ENCODE measurements at places on chromosomes 7 and 10. TPM values are rescaled to one million over a fixed set of nuclear protein-coding genes. Genes with fewer than 3 reads are reported as not detected.

MOGAT3 gene
- not detected for total RNA-seq

EPDR1 gene
- total RNA-seq = 31.3 TPM

RNF148 gene
- total RNA-seq = 1.2 TPM

OPTN gene
- total RNA-seq = 99.2 TPM

FXYD4 gene
- total RNA-seq = not detected

DNA sequence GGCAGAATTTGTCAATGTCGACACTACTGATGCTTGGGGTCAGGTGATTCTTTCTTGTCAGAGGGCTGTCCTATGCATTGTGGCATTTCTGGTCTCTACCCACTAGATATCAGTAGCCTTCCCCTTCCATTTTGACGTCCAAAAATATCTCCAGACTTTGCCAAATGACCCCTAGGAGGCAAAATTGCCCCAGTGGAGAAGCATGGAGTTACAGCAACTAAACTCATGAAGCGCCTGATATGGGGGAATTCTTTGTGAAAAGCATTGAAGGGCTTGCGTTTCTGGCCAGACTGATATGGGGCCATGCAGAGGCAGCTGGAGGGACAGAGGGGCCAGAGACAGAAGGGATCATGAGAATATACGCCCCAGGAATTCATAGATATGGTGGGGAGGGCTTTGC lies 43.6 kb downstream of the ADRB1 start:
- DNase-seq = no peak

DNA sequence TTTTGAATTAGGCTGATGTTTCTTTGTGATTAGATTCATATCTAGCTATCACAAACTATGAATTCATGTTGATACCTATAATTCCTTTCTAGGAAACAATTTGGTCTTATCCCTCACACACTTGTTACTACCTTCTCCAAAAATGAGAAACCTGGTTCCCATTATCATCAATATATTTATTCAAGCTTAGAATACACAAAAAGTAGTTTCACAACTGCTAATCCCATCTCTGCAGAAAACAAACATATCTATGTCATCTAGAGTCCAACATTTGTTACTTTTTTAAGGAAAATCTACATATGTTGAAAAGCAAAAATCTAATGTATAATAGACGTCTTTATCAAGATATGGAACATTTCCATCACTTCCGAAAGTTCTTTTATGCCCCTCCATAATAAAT lies 110.4 kb downstream of the MICU1 start:
- DNase-seq = no peak

GRCh38 chr7:149654588-149654987 lies 118.8 kb downstream of the ZNF467 start:
- DNase-seq = no peak

- DNase-seq = no peak
These were observed 47.6 kb upstream of the PPP1R3C start for GRCh38 chr10:91680487-91680886.

DNA sequence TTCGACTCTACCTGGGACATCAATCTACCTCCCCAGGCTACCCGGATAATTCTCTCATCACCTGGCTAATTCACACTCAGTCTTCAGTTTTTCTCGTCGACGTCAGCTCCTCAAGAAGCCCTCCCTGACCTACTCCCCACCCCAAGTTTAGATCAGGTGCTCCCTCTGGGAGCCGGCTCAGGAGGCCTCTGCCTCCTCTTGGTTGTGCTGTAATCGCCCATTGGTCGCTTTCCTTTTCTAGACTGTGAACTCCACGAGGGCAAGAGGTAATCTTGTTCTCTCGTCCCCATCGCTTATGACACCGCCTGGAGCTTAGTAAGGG lies 461 bp upstream of the WIPF3 start:
- DNase-seq = no peak

- DNase-seq = no peak
These were observed 160.8 kb upstream of the PODXL start for GRCh38 chr7:131717181-131717580.

GRCh38 chr7:21927693-21928092 lies 18.0 kb downstream of the CDCA7L start:
- no peak for DNase-seq
